ENCODE measurements at places on chromosomes 6 and 20.

DNA sequence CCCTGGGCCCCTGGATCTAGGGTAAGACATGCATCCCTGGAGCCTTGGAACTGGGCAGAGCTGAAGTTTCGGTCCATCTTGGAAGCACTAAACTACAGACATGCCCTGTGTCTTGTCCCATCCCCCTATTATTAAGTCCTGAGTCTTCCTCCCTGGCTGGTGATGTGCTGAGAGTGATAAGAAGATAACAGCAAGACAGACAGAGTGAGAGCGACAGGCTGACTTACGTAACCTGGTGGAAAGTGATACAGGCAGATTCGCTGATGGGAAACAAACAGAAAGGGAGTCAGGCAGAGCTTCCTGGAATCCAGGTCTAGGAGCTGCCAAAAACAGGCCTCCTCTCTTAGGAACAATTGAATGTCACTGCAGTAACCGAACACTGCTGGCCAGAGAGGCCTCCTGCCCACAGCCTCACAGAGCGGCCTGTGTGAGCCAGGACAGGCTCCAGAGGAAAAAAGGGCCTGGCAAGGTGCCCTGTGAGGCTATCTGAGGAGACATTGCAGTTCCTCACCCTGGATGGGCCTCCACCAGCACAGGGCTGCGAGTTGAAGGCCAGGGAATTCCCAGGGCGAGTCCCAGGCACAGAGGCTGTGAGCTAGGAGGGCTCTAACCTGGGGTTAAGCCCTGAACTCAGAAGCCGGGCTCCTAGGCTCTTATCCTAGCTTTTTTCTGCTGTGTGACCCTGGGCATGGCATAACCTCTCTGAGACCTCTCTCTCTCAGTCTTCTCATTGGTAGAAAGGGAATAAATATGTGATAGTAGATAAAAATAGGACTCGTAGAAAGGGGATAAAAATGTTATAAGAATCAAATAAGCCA is 34.2 kb upstream of the B4GALT5 start:
- DNase-seq, result no peak

DNA sequence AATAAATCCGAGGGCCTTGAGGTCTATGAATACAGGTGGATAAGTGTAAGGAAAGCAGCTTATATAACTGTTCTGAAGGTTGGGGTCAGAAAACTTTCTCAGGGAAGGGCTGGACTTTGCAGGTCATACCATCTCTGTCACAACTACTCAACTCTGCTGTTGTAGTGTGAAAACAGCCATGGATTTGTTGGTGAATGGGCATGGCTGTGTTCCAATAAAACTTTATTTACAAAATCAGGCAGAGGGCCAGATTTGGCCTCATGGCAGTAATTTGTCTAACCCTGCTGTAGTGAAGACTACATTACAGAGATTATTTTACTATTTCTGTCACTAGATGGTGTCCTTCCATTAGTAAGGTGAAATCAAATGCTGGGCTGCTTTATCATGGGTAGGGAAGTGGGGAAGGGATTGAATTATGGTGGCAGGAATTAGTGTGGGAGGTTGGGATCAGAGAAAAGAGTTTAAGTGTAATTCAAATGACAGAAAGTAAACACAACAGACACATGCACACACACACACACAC is 409.6 kb upstream of the CHD6 start:
- DNase-seq, result no peak

DNA sequence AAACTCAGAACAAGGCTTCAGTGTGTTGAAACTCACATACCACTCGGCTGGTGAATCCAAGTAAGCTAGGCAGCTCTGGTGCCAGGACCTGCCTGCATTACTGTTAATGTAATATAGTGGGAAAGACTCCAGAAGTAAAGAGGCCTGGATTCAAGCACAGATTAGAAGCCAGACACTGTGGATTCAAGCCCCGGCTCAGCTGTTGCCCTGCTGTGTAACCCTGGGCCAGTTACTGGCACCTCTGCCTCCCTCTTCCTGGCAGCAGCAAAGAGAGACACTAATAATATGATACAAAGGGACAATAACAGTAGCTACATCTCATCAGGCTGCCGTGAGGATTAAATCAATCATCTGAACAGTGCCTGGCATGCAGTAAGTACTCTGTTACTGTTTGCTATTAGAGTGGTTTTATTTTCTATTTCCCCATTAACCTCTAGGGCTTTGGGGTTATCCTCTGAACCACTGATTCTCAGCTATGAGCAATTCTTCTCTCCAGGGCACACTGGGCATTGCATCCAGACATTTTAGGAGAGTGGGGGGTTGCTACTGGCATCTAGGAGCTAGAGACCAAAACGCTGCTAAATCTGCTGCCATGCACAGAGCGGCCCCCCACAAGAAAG is 92.9 kb downstream of the ZMYND8 start:
- no peak for DNase-seq

GRCh38 chr6:120945905-120946594 is 388.2 kb downstream of the TBC1D32 start:
- no peak for DNase-seq

DNA sequence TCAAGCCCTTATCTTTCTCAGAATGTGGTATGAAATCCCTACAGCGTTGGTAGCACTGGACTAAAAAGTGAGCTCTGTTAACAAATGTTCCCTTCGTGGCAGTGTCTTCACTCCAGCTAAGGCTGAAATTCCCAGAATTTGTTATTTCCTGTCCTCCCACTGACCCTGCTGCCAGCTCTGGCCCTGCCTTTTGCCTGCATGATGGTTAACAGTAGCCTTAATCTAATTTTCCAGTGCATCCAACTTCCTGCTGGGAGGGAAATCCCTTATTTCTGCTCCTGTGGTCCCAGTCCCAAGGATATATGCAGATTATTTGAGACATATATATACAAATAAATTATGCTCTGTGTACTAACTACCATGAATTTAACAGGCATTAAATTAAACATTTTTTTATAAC is 157.2 kb upstream of the CARMIL1 start:
- peak; percentile 51 for DNase-seq

GRCh38 chr6:26576407-26576843 is 20.3 kb upstream of the ABT1 start:
- no peak for DNase-seq

DNA sequence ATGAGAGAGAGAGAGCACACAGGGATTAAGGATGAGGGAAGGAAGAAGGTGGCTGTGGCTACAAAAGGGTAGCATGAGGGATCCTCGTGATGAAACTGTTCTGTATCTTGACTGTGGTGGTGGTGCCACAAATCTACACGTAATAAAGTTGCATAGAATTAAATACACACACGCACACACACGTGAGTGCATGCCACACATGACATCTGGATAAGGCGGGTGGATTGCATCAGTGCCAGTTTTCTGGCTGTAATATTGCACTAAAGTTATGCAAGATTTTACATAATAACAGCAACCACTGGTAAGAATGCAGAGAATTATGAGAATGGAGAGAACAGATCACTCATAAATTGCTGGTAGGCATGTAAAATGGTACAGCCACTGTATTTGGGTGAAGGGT is 16.9 kb upstream of the STK35 start:
- DNase-seq, result no peak

- no peak for DNase-seq
Measured at GRCh38 chr20:41623625-41624375, 5.6 kb upstream of the CHD6 start.

- no peak for DNase-seq
Measured at GRCh38 chr20:38724626-38725147, 401 bp downstream of the SLC32A1 start.

GRCh38 chr6:104604685-104605084 is 255.0 kb downstream of the HACE1 start:
- DNase-seq, result no peak

DNA sequence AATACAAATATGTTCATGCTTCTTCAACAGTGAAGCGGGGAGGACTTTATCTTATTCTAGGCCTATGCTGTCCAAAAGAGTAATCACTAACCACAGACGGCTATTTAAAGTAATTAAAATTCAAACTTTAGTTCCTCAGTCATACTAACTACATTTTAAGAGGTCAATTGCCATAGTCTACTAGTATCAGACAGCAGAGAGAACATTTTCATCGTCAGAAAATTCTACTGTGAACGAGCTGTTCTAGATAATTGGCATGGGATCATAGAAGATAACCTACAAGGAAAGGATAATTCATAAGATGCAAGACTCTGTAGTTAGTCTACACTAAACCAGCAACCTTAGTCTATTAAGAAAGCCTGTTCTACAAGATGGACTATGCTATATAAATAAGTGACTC is 44.4 kb downstream of the PRKN start:
- no peak for DNase-seq

DNA sequence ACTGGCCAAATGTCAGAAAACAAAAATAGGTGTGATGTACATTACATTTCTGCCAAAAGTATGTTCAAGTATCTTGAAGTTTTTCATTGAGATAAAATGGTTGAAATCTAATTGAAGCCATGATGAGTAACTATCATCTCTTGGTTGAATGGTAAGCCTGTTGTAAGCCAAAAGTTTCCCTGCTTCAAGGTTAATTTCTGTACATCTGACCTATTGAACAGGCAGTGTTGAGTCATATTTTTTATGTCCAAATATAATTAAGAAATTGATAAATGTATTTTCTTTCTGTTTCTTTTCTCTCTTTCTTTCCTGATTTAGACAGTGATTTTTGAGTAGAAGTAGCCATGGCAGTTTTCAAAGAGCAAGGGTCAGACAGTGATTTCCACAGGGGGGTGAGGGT is 4.4 kb downstream of the RREB1 start:
- DNase-seq, result no peak

GRCh38 chr20:47747669-47748031 is 37.6 kb downstream of the SULF2 start:
- no peak for DNase-seq

GRCh38 chr6:41352907-41353306 is 17.5 kb downstream of the NCR2 start:
- no peak for DNase-seq

DNA sequence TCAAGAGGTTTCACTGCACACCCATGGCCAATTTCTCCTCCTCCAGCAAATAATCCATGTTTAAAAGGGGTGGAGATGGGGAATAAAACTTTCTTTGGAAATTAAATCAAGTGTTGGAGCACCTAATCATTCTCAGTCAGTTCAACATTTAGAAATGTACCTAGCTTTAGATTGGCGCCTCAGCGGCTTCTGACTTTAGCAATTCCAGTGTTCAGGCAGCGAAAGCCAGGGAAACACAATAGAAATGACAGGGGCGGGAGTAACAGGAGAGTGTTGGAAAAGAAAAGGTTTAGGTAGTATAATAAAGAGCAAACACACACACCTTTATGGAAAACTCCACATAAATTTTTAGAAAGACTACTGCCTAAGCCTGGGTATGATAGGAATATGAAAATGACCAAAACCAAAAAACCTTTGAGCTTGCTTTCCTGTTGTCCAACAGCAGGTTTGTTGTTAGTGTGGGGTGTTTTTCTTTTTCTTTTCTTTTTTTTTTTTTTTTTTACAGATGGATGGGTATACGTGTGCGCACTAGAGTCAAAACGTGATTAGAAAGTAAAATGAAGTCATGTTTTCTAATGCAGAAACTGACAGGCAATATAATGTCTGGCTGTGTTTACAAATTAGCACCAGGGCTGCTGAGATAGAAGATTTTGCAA is 7.7 kb downstream of the TFAP2A start:
- no peak for DNase-seq

DNA sequence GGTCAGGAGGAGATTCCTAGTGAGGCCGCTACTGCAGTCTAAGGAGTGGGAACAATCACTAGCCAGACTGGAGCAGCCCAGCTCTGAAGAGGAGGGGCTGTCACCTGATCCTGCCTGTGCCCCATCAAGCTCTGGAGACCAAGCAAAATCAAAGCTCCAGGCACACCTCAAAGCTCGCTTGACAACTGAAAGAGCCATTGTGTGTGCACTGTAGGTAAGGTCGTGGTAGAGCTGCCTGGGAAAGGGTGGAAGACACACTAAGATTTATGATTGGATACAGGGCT is 58.2 kb downstream of the CSE1L start:
- DNase-seq, result no peak

DNA sequence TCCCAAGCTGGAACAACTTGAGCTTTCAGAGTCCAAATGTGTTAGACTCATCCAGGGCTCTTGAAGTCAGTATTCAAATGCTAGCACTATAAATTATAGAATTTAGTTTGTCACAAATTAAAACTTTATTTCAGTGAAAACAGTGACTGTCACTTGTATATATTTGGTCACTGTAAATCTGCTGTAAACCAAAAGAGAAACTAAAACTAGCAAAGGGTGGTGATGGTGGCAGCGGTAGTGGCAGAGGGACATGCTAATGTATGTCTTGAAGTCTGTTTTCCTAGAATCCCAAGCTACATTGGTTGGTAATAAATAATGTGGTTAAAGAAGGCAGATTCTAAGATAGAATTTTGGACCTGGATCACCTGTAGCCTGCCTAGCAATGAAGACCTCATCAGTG is 140.4 kb upstream of the CENPW start:
- DNase-seq, result no peak

DNA sequence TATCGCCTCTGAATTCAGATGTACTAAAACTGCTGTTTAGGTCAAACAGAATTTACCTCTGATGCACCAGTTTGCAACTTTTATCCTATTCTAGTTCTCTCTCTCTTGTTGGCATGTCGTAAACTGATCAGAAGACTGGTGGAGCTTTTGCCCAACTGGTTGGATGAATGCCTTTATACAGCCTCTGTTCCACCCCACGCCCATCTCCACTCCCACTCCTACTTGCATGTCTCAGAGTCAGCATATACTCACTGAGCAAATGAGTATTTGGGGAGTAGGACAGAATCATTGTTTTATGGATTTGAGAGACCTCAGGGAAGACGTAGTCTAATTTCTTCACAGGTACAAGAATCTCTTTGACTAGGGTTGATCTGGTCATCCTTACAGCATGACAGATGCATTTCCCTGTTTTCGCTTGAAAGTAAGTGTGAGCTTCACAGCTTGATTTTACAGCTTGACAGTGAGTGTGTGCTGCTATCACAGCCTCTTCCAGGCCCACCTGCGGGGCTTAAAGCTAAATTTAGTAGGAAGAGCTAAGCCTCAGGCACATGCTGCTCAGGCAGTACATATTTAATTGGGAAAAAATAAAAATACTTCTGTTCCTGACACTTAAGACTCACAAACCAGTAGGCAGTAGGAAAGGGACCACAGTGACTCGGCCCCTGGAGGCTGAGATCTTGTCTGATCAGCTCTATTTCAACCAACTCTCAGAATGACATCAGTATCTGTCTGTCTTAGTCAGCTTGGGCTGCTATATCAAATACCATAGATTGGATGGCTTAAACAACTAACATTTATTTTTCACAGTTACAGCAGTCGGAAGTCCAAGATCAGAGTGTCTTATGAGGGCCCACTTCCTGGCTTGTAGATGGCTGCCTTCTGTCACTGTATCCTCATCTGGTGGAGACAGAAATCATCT is 30.4 kb downstream of the TRMT6 start:
- peak; percentile 36 for DNase-seq

- no peak for DNase-seq
Measured at GRCh38 chr6:41426438-41426851, 91.0 kb downstream of the NCR2 start.

- DNase-seq, result no peak
Measured at GRCh38 chr6:44122801-44123200, 4.5 kb downstream of the MRPL14 start.

GRCh38 chr6:88574651-88575050 is 388.8 kb downstream of the RNGTT start:
- no peak for DNase-seq

- no peak for DNase-seq
Measured at GRCh38 chr6:13914351-13914750, 10.4 kb upstream of the RNF182 start.

GRCh38 chr6:40681622-40682021 is 94.5 kb upstream of the LRFN2 start:
- no peak for DNase-seq
